ENCODE measurements at places on chromosomes 1 and 21.

DNA sequence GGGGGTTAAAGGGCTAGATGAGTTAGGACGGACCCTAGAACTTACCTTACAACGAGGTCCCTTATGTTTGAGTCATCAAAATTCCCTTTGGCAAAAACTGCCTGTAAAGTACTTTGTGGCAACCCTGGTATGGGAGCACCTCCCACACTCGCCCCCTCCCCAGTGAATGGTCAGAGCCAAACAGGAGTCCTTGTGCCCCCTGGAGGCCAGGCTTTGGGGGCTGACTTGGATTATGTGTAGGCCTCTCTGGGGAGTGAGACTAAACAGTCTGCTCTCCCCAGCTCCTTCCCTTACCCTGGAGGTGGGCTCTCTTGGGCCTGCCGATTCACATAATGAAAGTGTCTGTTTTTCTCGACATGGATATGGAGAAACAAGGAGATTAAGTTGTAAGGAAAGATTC, 81.2 kb downstream of the ADCY10 start:
- no peak for DNase-seq

- DNase-seq, result no peak
These were observed 229.6 kb upstream of the ESRRG start for GRCh38 chr1:216952864-216953263.

- no peak for DNase-seq
These were observed 789.0 kb downstream of the PLA2G4A start for GRCh38 chr1:187617776-187618175.

GRCh38 chr1:86389307-86389706, 6.8 kb downstream of the ODF2L start:
- no peak for DNase-seq

- DNase-seq, result peak; percentile 97
These were observed 1823.9 kb downstream of the PLA2G4A start for GRCh38 chr1:188652678-188653077.

DNA sequence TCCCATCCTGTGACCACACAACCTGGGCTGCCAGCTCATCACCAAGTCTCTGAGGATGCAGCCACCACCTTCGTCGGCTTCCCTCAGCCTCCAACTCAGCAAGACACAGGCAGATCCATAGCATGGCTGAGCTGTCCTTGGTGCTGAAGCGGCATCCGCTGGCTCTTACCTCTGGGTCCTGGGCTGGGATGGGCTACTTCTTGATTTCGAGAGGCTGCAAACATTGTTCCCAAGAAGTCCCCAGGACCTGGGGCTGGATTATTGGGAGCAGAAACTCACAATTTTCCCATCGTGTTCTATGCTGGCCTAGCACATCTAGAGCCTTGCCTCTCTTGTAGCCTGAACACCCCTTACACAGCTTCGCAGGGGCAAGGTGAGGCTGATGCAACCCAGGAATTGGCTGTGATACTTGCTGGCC, 24.9 kb upstream of the C1QA start:
- DNase-seq, result peak; percentile 55

DNA sequence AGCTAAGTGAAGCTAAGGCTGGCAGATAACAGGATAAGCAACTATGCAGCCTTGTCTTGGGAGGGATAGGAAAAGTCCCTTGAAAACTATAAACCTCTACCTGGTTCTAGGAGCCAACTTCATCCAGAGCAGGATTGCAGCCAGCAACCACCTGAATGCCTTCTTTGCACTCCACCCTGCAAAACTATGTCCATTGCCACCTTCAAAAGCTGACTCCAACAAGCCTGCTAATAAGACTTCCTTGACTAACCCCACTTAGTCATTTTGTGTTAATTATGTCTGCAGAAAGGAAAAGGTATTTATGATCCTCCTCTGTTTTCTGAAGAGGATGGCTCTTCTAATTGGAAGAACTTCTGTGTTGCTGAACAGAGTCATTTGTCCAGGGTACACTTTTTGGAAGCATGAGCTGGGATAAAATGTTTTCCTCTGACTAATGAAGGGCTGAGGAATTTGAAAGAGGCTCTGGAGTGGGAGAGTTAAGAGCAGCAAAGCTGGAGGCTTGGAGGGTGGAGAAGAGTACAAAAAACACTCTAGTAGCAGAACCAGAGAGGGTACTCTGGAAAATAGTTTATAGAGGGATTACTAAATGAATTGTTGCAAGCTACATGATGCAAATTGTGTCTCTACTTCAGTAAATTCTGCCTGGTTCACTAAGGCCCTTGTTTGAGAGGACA, 9.6 kb upstream of the RIMKLA start:
- DNase-seq, result no peak

DNA sequence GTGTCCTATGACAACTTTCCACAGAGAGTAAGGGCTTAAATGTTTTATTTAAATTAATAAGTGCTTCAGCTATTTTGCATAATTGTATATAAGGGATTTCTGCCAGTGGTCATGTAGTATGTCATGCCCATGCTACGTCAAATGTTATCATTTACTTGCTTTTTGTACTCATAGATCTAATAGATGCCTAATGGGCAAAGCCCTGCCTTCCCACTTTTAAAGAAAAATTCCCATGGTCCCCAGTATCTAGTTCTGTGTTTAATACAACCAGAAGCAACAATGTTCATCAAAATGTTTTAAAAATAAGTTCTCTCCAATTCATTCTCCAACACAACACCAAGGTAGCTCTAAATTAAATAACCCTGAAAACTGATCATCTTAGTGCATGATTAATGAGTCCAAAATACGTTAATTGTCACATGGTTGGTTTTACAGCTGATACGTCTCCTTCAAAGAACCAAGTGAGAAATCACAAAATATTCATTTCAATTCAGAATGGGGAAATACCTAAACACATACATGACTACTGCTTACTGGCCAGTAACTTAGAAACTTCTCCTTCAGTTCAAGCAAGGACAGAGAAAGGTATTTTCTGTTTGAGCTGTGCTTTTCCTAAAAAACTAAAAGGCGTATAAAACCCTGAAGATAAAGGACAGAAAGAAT, 49.1 kb upstream of the SDC3 start:
- no peak for DNase-seq

DNA sequence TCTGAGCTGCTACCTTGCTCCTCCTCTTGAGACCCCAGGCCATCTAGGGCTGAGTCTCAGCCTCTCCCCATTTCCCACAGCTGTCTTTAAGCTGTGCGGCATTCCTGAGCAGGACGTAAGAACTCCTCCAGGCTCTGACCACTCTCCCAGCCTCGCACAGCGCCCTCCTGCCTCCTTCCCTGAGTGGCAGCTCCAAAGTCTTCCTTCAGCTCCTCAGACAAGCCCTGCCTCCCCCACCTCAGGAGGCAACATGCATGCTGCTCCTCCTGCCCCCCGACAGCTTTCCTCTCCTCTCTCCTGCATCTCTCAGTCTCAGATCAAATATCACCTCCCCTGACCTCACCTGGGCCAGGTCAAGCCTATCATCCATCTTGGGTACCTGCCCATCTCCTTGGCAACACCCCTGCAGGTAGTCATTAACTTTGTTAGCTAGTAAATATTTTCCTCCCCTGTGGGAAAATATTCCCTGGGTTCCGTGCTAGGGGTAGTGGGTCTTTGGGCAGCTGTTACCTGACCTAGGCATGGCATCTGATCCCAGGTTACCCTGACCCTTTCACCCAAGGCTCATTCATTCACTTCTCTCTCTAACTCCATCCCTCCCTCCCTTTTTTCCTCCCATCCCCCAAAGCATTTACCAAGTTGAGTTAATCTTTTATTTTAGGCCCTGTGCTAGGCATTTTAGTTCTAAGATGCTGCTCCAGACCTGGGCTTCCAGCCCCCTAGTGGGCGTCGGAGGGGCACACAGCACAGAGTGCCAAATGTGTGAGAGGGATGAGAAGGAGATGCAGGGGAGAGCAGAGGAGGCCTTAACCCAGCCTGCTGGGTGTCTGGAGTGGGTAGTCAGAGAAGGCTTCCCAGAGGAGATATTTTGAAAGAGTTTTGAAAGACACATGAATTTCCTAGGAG, 419.9 kb downstream of the PTPRU start:
- no peak for DNase-seq

GRCh38 chr1:66090859-66091457, 298.3 kb downstream of the PDE4B start:
- peak; percentile 1 for DNase-seq

- DNase-seq, result no peak
These were observed 162.7 kb downstream of the SIPA1L2 start for GRCh38 chr1:232467073-232467760.

- no peak for DNase-seq
These were observed 81.6 kb downstream of the FOXD2 start for GRCh38 chr1:47519491-47519890.

GRCh38 chr1:166282391-166283137, 115.8 kb upstream of the FAM78B start:
- DNase-seq, result no peak

GRCh38 chr1:1157426-1157913, 16.2 kb upstream of the TTLL10 start:
- peak; percentile 90 for DNase-seq

- DNase-seq, result peak; percentile 47
These were observed at the start of gene MARK1 for GRCh38 chr1:220527908-220528678. Gene MARK1, plus strand, starts transcription at chr1:220528136. Its CDS starts 687 bp downstream, at chr1:220528823.

DNA sequence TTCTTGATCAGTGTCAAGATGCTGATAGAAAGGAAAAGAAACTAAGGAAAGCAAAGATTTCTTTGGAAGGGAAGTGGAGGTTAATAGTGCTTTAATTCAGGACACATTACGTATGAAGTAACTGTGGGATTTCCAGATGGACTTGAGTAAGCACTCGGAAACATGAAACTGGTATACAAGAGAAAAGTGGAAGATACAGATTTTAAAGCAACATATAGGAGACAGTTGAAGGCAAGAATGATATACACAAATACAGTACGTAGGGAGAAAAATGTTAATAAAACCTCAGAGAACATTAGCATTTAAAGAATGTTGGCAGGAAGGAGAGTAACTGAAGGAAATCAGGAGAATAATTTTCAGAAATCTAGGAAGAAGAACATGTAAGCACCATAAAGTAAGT, 730.9 kb upstream of the ADGRL2 start:
- DNase-seq, result peak; percentile 70

DNA sequence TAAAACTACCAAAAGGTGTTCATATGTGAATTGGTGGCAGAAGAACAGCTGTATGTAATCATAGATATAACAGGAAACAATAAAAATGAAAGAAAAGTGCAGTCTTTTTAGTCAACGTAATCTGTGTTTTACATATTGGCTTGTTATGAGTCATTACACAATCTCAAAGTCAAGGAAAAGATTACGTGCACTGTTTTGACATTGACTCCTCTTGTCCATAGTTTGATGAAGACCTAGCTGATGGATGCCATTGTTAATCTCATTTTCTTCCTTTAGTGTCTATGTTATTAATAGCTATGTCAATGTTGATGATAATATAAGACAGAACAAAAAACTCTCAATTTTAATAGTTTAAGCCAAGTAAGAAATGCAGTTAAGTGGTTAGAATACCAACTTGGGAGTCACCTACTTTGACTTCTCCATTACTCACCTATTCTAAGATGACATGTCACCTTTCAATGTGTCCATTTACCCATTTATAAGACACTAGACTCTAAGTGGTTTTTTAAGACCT, 84.5 kb upstream of the SAMSN1 start:
- DNase-seq, result no peak

- DNase-seq, result no peak
These were observed 6.3 kb upstream of the CTTNBP2NL start for GRCh38 chr1:112389689-112390088.

DNA sequence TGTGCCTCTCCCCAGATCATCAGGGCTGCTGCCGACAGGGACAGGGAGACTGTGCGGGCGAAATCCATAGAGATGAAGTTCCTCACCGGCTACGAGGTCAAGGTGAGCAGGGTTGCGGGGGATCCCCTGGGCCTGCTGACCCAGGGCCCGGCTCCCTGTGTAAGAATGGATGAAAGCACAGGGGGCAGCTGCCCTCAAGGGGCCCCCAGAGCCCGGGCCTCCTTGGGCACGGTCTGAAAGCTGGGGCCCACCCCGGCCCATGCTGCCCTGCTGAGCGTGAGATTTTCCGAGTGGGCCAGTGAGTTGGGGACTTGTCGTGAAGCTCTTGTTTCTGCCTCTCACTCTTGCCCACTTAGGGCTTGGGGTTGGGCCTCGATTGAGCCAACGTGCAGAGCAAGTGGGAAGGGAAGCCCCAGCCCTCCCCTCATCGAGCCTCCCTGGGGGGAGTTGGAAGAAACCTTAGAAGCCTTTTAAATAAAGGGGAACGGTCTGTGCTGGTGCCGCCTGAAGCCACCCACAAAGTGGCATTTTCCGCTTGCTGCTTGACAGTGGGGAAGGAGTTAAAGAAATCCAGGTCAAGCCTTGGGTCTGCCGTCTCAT, 45.2 kb downstream of the COQ8A start:
- DNase-seq, result no peak

DNA sequence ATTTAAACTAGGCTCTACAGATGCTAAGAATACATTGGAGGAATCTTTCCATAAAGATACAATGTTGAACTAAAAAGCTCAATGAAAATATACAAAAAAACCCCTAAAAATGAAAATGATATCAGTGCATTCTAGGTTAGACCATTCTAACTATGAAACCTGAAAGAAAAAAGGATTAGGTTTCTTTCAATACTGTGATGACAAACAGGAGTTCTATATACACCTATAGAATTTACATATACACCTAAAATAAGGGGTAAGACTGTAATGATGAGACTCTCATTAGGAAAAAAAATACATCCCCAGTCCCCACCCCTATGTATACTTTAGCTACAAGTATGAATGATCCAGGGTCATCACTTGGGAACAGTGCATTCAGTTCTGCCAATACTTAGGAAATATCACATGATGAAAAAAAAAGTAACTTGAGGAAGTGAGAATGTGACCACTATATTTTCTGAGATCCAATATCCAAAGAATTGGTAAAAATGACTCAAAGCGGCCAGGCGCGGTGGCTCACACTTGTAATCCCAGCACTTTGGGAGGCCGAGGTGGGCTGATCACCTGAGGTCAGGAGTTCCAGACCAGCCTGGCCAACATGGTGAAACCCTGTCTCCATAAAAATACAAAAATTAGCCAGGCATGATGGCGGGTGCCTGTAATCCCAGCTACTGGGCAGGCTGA, 26.3 kb downstream of the SELENOF start:
- no peak for DNase-seq

DNA sequence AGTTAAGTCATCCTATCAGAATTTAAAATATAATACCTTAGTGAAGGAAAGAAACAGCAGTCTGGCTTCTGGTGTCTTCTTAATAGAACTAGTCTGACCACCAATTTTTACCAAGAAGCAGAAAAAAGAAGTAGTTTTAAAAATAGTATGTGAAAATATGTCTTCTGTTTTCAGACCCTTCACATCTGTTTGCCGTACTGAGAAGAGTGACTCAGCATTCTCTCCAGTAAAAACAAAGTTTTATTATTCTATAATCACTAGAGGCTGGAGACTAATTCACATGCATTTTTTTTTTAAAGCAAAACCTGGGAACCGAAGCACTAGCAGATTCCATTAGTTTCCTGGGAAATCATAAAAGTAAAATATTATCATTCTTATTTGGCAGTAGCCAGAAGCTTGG, 163.8 kb downstream of the COL24A1 start:
- DNase-seq, result peak; percentile 72
